D341Med (cell line): ENCODE measurements at places on chromosomes 6 and 20.

DNA sequence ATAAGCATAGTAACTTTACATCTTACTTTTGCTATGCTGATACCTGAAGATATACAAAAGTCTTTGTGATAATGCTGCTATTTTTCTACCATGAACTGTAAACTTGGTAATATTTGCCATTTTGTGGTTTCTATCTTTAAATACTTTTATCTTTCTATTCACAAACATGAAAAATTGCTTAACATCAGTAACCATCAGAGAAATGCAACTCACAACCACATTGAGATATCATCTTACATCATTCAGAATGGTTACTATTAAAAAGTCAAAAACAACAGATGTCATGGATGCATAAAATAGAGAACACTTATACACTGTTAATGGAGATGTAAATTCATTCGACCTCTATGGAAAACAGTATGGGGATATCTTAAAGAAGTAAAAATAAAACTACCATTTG lies 112.0 kb downstream of the TRDN start:
- no peak for DNase-seq

DNA sequence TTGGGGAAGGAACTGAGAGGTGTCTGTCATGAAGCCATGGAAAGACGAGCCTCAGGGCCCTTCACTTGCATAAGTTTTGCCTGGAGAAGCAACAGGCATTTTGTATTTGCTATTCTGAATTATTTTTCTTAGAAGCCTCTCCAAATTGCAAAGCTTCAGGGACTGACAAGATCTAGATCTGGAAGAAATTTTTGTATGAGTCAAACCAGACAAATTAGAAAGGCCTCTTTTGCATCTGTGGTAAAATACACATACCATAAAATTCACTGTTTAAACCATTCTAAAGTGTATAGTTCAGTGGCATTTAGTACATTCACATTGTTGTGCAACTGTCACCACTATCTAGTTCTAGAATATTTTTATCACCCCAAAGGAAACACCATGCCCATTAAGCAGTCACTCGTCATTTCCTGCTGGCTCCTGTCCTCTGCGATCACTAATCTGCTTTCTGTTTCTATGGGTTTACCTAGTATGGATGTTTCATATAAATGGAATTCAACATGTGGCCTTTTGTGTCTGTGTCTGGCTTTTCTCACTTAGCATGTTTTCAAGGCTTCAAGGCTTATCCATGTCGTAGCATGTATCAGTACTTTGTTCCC lies 269.1 kb downstream of the PHF3 start:
- no peak for DNase-seq

DNA sequence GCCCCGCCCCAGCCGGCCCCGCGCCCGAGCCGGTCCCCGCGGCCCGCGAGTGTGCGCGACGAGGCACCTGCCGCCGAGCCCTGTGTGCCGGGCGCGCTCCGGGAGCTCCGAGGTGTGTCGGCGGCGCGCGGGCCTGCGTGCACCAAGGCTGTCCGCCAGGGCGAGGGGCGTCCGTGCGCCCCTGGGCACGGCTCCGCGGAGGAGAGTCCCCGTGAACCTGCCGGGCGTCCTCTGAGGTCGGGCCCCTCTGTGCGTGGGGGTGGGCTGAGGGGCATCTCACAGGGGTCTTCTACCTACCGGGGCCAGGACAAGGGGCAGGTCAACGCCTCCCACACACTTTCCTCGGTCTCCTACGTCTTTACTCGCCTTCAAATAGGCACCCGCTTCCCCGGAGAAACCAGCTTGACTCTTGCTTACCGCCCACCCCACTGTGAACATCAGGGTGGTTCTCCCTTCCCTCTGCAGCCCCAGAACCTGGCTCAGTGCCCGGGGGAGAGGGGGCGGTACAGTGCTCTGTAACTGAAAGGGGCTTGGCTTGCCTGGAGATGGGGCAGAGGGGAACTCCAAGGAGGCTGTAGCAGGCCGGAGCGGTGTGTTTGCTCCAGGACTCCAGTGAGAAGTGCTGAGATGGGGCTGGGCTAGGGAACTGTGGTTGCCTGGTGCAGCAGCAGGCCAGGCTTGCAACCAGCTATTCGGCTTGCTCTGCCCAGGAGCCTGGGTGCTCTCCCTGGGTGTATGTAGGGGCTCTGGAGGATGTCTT lies at the start of gene SAMD10:
SAMD10 (minus strand) TSS at position 86 of the 760 bp plus-strand sequence. CDS start 175 bp downstream, outside the sequence.
- DNase-seq, result peak; percentile 83

GRCh38 chr20:44253528-44253927 lies 6.4 kb downstream of the GDAP1L1 start:
- DNase-seq, result no peak

- DNase-seq, result no peak
These were observed 88.1 kb downstream of the IPCEF1 start for GRCh38 chr6:154268486-154268885.

DNA sequence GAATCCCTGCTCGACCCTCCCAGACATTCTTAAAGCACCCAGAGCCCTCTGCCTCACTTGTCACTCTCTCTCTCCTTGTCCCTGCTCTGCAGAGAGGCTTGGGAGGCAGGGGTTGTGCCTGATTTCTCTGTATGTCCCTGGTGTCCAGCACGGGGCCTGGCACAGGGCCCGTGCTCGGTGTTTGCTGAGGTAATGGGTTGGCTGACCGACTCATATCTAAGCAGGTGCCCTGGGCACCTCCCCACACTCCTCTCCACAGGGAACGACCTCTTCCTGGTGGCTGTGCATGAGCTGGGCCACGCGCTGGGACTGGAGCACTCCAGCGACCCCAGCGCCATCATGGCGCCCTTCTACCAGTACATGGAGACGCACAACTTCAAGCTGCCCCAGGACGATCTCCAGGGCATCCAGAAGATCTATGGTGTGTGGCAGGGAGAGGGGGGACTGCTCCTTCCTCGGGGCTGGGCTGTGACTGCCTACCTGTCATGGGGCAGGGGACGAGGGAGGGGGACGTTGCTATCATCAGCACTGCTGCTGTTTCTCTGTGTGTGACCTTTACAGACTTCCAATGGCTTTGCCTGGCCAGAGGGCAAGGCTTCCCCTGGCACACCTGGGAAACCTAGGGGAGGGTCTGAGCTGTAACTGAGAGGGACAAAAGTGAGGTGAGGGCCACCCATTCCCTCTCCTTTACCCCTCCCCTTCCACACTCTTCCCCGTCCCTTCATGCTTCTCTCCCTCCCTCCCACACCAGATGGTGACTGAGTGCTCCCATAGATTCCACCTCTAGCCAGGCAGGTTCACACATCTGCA lies 14.2 kb downstream of the MMP24OS start:
- no peak for DNase-seq

DNA sequence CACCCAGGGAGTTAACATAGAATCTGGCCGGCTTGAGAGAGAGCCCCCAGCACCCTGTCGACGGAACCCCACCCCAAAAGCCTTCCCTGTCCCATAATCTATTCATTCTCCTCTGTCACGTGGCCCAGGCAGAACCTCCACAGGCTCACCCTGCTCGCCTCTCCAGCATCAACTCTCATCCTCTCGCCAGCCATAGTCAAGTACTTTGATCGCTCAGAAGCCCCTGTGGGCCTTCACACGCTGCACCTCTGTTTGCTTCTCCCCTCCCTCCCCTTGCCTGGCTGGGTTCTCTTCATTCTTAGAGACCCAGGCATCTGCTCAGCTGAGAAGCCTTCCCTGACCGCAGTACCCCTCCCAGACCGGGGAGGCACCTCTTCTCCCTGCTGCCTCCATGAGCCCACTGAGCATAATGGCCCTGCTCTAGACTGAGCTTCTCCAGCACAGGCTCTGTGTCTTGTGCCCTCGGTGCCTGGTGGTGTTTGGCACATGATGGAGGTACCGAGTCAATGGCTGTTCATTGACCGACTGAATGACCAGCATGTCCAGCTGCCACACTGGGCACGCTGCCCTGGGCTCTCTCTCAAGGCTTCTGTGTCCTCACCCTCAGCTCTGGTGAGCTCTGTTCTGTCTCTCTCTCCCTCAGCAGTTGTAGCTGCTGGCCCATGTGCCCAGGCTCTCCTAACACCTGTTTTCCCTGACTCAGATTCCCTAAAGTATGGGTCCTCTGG lies 33.7 kb downstream of the PKIG start:
- DNase-seq, result no peak
